ENCODE measurements at places on chromosomes 12 and 14. TPM values are rescaled to one million over a fixed set of nuclear protein-coding genes. Genes with fewer than 3 reads are reported as not detected.

A2ML1 gene
- total RNA-seq: not detected

INSM2 gene
- total RNA-seq: not detected

NPFF gene
- total RNA-seq: not detected

CCDC198 gene
- not detected for total RNA-seq

SMARCD1 gene
- total RNA-seq: 125 TPM

RNF31 gene
- 48.3 TPM for total RNA-seq
